ENCODE measurements at places on chromosomes 11 and 22. TPM values are rescaled to one million over a fixed set of nuclear protein-coding genes. Genes with fewer than 3 reads are reported as not detected.

GRCh38 chr11:93740730-93741093 is 583 bp downstream of the TAF1D start:
- no peak for DNase-seq

GRCh38 chr22:37557321-37558001 is 2.8 kb upstream of the CDC42EP1 start:
- DNase-seq, result no peak

DNA sequence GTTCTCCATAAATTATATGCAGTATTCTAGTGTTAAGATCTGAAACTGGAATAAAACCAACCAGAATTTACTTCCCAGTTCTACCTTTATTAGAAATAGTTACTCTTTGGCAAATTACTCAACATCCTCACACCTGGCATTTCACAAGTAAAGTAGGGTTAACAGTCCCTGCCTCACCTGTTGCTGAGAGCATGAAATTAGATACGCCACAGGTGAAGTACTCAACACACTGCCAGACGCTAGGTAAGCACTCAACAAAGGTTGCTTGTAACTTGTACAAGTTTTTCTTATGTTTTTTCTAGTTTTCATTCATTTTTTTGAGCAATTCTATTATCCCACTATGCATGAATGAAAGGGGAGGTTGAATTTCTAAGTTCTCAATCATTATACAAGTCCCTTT is 267.6 kb upstream of the ARHGAP42 start:
- DNase-seq, result no peak

- no peak for DNase-seq
Measured at GRCh38 chr11:35035894-35036408, 103.0 kb upstream of the CD44 start.

GRCh38 chr11:87422566-87422965 is 384.8 kb downstream of the TMEM135 start:
- DNase-seq, result no peak

- no peak for DNase-seq
Measured at GRCh38 chr11:72589802-72590761, 84.1 kb downstream of the PDE2A start.

GRCh38 chr11:20626279-20626678 is 26.9 kb downstream of the SLC6A5 start:
- no peak for DNase-seq

DNA sequence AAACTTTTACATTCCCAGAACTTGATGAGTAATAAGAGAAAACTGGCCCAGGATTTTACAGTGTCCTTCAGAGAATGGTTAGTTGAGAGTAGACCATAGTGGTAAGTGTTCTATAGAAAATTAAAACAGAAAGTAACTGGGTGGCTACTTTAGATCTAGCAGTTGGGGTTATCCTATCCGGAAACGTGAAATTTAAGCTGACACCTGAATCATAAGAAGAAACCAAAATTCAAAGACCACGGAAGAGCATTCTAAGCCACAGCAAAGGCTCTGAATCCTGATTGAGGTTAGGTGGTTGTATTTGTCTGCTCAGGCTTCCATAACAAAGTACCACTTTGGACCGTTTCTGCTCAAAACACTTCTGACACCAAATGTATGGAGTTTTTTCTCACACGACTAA is 34.0 kb downstream of the TTC17 start:
- no peak for DNase-seq

- DNase-seq, result no peak
Measured at GRCh38 chr11:130262424-130262823, 52.3 kb downstream of the ZBTB44 start.

GRCh38 chr11:92154110-92154509 is 70.5 kb upstream of the FAT3 start:
- DNase-seq, result no peak

DNA sequence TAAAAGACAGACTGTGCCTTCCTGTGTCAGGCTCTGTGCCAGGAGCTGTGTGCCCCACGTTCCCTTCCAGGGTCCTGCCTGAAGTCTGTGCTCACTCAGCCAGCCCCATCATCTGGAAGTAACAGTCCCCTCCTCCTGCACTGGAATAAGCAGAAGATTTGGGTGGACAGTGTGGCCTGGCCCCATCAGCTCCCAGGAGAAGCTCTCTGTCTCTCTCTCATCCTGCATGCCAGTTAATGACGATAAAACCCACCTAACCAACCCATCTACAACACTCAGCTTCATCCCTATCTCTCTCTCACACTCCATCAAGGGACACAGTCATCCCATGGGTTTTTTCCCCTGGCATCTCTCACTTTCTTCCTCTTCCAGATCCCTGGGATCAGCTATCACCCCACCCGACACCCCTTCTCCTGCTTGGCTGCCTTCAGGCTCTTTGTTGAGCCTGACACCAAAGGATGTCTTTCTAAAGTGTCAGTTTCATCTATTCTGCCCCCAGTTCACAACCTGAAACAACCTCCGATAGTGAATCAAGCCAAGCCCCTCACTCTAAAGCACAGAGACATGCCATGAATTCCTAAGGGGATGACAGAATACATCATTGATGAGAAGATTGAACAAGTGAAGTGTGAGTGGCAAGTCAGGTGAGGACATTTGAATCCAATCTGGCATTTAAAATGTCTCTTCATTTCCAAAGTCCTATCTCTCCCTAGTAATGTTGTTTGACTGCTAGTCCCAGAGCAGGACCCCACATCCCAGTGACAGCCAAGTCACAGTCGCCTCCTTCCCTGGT is 91.4 kb upstream of the TOP3B start:
- DNase-seq, result no peak

- DNase-seq, result no peak
Measured at GRCh38 chr11:35541621-35542375, 16.4 kb upstream of the PAMR1 start.

DNA sequence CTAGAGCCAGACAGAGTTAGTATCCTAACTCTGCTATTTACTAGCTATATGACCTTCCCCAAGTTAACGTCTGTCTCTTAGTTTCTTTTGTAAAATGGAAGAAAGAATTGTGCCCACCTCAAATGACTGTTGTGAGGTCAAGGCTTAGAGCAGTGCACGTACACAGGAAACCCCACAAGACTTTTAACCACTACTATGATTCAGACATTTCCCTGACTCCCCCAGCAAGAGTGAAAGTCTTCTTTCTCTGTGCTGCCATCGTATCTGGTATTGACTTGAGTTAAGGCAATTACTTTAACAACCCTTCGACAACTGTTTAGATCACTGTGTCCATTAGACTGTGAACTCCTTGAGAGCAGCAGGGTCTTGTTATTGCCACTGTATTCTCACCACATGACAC is 2.6 kb upstream of the OR52W1 start:
- DNase-seq, result no peak

DNA sequence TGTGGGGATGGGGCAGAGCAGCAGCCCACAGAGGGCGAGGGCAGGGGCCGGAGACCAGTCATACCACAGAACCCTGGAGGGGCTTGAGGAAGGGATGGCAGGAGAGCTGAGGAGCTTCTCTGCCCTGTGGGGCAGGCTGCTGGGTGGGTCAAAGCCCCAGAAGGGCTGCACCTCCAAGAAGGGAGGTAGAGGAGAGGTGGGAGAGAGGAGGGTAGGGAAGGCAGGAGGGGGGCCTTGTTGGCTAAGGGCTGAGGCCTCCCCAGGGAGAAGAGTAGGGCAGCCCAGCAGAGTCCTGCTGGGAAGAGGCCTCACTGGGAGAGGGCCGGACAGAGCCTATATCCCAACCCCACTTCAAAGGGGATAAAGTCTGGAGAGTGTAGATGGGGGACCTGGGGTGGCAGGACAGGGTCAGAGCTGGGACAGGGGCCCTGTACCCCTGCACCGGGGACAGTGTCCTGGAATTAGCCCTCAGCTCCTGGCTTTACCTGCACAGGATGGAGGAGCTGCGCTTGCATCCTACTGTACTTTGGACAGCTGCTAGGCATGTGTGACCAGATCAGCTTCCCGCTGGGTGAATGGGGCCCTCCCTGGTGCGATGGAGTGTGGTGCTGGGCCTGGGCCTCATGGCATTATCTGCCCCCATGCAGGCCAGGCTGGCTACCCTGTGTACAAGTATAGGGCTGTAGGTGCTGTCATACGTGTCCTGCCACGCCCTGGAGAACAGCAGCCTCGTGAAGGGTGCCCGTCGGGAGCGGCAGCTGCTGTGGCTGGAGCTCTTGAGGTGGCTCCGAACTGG is 7.3 kb downstream of the DGCR6L start:
- no peak for DNase-seq

GRCh38 chr11:2198621-2199365 is 27.2 kb upstream of the TH start:
- DNase-seq, result no peak

- no peak for DNase-seq
Measured at GRCh38 chr11:126546191-126546590, 190.7 kb downstream of the ST3GAL4 start.

- DNase-seq, result no peak
Measured at GRCh38 chr11:101442171-101442570, 141.6 kb downstream of the TRPC6 start.

DNA sequence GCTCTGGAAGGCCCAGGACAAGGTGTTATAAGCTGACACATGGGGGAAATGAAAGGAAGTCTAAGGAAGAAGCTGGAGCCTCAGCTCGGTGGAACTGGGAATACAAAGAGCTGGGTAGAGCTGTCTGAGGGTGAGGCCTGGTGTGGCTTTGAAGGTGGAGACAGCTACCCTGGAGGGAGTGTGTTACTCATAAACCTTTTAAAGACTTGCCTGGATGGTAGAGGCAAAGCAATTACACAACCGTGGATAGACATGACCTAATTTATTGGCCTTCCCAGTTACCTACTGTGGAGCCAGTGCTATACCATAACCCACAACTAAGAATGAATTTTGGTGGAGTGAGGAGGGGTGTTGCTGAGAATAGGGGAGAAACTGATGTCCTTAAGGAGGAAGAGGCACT is 22.6 kb downstream of the EXPH5 start:
- DNase-seq, result no peak

DNA sequence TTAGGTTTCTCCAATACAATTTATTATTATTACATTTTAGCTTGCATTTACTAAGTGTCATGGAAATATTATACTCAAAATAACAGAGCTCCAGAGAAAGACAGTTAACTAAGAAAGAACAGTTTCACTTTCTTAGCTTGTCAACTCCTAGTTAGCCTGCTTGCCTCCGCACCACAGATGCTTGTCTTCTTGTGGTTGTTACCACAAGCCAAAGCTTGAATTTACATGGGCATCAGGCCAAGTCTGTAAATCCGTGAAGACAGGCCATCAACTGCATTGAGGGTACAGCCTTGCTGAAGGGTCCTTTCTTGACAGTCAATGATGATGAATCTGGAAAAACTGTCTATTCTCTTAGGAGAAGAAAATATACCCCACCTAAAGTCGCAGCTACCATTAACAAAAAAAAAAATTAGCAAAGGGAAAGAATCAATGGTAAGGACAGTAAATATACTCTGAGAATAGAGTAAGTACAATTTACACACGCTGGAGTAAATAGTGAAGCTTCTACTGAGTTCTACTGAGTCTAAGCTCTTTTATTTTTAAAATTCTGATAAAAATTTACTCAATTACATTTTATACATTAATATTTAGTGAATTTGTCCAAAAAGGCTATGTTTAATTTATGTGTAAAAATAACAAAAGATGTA is 15.6 kb upstream of the DENND5A start:
- no peak for DNase-seq

DNA sequence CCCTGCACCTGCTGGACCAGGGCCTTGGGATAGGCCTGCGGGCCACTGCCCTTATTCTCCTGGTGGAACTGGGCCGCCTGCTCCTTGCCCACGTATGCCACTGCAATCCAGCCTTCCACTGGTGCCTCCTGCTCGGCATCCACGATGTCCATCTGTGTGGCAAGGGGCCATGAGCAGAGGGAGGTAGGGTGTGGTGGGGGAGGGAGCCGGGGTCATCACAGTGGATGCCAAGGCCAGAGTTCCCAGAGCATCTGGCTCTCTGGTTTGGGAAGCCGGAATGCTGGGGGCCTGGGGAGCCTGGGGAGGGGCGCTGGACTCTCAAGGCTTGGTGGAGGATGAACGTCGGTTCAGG is 627 bp downstream of the RNF215 start:
- DNase-seq, result no peak

GRCh38 chr11:794766-795633 is 3.1 kb downstream of the SLC25A22 start:
- DNase-seq, result no peak

- DNase-seq, result no peak
Measured at GRCh38 chr11:91219535-91219934, 996.7 kb upstream of the CHORDC1 start.

GRCh38 chr11:16311831-16312230 is 44.5 kb downstream of the SOX6 start:
- no peak for DNase-seq

GRCh38 chr11:33912405-33913361 is 20.8 kb upstream of the LMO2 start:
- DNase-seq, result no peak

DNA sequence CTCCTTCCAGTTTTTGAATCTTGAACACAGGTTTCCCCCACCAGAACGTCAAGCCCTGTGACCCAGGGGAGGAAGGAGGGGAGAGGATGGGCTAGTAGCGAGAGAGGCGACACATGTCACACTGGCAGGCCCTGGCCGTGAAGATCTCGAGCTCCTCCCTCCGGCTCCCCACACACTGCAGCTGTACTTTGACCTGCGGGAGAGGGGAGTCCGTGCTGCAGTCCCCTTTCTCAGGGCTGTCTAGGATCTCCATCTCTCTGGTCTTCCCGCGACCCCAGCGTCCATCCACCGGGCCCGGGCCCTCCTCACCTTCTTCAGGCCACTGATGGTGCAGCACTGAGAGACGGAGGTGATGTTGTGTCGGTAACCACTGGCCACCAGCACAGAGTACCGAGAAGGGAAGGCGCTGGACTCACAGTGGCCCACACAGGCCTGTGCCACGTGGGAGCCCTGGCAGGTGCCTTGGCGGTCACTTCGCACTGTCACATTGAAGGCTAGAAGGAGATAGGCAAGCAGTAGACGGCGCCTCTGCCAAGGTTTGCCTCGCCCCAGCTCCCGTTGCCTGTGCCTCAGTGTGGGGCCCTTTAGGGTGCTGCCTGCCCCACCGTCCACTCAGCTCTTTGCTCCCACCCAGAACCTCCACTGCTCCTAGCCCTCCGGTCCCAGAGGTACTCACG is 873 bp downstream of the GPHA2 start:
- DNase-seq, result no peak

The TSGA10IP gene
- not detected for total RNA-seq

The MOV10L1 gene
- total RNA-seq, result 0.78 TPM

The CASP5 gene
- total RNA-seq, result 0.47 TPM

The XKR3 gene
- total RNA-seq, result not detected

The PHLDA2 gene
- not detected for total RNA-seq

The FOLH1 gene
- total RNA-seq, result 3.6 TPM

The BRSK2 gene
- 32.8 TPM for total RNA-seq

The OMP gene
- total RNA-seq, result not detected

The FXYD6 gene
- 107 TPM for total RNA-seq

The TEX54 gene
- not detected for total RNA-seq

The ARHGAP42 gene
- 7.2 TPM for total RNA-seq
